Nephron progenitor cell (in vitro differentiated cells): ENCODE measurements at places on chromosomes 5 and 9.

- no peak for DNase-seq
Measured at GRCh38 chr9:133370685-133371084, 5.2 kb downstream of the SURF4 start.

DNA sequence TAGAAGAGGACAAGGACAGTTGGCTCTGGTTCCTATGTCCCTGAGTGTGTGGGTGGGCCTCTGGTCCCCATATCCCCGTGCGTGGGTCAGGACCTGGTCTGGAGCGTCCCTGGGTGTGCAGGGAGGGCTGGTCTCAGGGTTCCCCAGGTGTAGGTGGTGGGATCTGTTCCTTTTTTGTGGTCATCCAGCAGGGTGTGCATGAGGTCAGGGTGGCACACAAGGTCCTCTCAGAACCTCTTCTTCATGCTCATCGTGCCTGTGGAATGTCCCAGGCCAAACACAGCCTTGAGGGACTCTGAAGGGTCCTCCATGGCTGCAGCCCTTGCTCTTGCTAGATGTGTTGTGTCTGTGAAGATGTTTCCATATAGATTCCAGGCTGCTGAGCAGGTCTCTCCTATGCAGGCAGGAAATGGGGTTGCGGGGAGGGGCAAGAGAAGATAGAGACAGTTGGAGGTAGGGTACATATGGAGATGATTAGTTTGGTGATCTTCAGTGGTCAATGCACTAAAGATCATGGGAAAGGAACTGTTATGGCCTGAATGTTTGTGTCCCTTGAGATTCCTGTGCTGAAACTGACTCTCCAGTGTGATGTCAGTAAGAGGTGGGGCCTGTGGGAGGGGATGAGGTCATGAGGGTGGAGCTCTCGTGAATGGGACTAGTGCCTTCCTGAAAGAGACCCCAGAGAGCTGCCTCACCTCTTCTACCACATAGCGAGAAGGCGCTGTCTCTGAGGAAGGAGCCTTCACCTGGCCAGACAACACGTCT lies 53.1 kb downstream of the NXNL2 start:
- no peak for DNase-seq

- no peak for DNase-seq
Measured at GRCh38 chr9:69176471-69177171, 2.5 kb downstream of the TJP2 start.

DNA sequence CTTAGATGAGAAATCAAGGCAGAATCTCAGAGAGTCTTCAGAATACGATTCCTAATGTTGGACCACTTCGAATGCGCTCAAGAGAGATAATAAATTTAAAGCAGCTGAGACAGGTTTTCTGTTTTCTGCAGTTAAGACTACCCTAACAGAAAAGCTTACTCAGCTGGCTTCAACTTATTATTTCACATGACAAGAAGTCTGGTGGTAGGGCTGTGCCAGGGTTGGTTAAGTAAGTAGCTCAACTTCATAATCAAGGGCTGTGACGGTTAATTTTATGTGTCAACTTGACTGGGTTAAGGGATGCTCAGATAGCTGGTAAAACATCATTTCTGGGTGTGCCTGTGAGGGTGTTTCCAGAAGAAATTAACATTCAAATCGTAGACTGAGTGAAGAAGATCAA lies 3.8 kb downstream of the GPR150 start:
- no peak for DNase-seq
